CD4-positive, alpha-beta T cell treated with Interleukin-2 at 100 ng/mL for 4 hours (primary cell): ENCODE measurements at places on chromosomes 2 and 18.
A peak's percentile ranks its signal among the peaks of the same experiment; 100 is the strongest.

DNA sequence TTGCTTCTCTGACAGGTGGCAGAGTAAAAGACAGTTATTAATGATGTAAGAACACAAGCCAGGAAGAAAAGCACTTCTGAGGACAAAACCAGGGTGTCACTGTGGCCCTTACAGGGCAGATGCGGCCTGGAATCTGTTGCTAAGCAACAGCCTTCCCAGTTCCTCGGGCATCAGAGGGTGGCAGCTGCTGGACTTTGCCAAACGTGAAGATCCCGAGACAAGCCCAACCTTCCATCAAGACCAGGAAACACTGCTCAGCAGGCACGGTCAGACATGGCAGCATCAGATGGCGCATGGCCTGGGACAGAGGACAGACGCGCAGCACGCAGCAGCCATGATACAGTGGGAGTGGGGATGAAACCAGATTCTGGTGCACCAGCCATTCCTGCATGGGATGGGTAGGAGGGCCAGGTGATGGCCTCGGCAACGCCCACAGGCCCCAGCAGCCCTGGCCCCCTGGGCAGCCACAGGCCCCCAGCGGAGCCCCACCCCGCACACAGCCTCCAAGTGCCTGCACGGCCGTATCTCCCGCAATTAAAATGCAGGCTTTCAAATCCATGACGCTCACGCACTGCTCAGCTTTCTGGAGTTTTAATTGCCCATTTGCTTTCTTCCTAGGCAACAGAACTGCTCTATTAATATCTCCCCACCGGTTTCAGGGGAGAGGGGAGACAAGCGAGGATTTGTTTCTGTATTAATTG is 89.0 kb downstream of the EIPR1 start:
- no peak for DNase-seq

- no peak for DNase-seq
Observed at GRCh38 chr18:33022370-33022769, 249.5 kb upstream of the KLHL14 start.

GRCh38 chr2:20418519-20418918 is 28.4 kb upstream of the RHOB start:
- DNase-seq, result no peak

DNA sequence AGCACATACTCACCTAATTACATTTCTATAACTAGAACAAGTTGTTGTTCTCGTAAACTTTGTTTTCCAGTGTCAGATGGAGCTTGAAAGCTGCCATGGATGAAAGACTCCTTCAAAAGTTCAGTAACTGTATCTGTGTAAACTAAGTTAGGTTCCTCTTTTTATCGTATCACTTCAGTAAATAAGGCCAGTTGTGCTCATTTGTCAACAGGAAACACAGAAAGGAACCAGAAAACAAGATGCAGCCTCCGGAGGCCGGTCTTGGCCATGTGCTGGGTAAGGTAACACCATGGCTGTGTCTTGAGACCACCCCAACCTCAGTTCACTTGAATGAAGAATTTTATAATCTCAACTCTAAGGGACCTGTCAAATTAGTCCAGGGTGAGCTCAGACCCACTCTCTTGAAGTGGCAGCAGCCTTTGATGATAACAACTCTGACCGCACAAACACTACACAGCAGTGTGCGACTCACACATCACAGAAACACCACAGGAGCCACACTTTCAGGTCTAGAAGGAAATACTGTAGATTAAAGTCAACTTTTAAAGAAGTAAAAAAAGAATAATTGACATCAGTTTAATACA is 213.8 kb downstream of the AFF3 start:
- DNase-seq, result no peak

DNA sequence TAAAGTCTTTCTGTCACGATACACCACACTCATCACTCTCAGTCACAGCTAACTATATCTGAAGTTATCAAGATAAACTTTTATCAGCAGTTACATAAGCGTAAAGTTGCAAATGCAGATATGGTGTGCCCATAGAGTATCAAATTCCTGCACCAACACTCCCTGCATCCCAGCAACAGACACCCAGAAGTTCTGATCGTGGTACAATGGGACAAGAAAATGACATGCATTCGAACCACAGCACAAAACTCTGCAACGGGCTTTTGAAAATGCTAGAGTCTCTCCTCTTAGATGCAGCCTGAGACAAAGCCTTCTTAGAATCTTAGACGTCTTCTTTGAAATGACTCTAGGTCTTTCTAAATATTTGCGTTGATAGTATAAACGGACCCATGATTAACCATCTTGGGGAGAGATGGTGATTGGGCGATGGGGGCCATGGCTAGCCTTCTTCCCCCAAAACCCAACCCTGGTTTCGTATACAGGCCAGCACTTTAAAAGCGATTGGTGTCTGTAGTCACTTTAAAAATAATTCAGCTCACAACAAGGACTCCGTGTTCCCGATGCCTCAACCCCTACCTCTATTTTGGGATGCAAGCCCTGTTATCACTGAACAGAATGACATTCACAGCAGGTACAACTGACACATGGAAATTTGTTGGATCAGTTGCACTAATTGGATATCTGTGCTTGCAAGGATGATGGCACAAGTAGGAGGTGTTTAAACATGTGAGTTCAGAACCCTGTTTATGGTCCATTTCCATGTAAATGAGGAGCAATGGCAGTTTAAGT is 286.6 kb downstream of the MYT1L start:
- no peak for DNase-seq

- DNase-seq, result no peak
Observed at GRCh38 chr18:35968278-35968880, 4.1 kb upstream of the RMP24 start.

DNA sequence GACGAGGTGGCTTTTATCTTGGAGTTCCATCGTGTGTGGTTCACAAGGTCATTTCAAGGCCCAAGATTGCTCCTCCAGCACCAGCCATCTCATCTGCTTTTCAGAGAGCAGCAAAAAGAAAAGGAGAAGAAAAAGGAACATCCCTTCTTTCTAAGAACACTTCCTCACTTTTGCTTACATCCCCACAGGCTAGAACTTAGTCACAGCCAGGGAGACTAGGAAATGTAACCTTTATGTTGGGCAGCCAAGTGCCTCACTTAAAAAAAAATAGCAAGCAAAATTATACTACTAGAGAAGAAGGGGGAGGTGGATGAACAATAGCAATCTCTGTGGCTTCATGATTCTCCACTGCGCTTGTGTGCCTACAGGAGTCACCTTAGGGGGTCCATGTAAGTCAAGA is 141.8 kb downstream of the SMAD2 start:
- no peak for DNase-seq

- DNase-seq, result no peak
Observed at GRCh38 chr18:47512726-47513435, 261.4 kb upstream of the SKOR2 start.

- DNase-seq, result no peak
Observed at GRCh38 chr2:5660591-5660990, 31.6 kb upstream of the SOX11 start.

GRCh38 chr2:10338270-10339188 is 35.8 kb downstream of the HPCAL1 start:
- DNase-seq, result no peak

GRCh38 chr2:136116813-136117390 is 1.0 kb downstream of the CXCR4 start:
- DNase-seq, result peak; percentile 80

GRCh38 chr2:138455691-138456090 is 45.9 kb upstream of the SPOPL start:
- DNase-seq, result no peak

DNA sequence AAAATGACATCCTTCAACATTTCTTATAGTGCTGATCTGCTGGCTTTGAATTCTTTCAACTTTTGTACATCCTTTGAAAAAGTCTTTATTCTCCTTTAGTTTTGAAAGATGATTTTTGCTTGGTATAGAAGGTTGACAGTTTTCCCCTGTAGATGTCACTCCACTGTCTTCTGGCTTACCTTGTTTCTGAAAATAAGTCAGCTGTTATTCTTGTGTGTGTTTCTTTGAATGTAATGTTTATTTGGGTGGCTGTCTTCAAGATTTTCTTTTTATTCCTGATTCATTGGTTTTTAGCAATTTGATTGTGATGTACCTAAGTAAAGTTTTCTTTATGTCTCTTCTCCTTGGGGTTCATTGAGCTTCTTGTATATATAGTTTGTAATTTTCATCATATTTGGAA is 47.6 kb downstream of the ACTR3 start:
- DNase-seq, result no peak

DNA sequence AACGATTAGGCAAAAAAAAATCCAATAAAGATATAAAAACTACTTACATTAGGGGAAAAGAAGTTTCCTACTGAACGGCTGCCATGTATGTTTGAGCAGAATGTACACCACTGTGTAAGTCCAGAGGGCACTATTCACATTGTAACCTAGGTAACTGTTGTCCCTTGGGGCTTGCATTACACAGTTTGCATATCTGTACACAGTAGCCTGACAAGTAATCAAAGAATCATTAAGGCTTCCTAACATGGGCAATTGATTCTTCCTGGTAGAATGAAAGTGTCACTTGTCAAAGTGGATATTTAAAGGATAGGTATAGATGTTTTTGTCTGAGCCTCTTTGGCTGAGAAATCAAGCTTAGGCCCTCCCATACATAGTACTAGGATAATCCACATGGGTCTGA is 39.1 kb downstream of the PLEK start:
- DNase-seq, result no peak

DNA sequence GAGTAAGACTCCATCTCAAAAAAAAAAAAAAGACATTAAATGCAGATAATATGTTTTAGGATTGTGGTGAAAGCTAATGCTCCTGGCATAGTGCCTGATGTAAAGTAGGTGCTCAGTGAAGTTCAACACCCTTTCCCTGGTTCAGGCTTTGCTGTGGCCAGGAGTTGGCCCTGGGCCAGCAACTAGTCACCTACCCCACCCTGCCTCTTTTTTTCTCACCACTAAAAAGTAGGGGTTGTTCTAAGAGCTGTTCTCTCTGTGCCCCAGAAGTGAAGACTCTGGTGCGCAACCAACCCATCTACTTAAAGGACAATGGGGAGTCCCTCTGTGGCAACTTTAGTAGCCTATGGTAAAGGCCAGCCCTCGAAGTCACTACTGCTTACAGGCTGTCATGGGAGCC is 75.9 kb downstream of the DNMT3A start:
- peak; percentile 67 for DNase-seq

DNA sequence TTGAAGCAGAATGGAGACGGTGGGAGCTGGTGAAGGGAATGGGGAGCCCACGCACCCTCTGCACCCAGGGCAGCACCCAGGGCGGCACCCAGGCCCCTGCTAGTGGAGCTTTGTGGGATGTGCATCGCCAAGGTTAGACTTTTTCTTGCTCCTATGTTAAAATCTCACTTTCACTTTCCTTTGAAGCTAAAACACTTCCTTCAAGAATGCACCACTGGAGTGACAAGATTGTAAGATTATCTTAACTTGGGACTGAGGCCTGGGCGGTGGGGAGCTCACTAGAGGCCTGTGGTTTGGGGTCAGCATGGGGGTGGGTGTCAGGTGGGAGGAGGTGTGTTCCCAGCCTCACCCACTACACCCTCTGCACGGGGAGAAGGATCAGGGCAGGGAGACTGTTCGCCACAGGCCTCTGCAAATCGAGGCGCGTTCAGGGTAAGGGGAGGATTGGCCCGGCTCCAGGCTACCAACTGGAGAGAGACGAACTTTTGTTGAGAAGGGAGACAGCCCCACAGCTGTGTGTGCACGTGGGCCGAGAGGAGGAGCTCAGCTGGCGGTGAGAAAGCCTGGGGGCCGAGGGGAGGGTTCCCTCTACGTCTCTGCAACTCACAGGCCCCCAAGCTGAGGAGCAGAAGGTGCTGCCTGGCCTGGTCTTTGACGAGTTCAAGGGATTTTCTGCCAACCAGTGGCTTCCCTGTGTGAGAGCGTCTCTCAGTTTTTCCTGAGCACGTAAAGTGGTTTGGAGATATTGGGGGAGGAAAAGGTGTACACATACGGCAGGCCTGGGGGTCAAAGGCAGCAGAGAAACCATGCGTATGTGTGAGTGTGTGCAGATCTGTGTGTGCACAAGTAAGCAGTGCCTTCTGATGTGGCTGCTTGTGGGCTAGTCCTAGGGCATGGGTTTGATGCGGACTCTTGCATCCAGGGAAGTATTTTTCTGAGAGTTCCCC is 147.7 kb downstream of the KLHL29 start:
- DNase-seq, result peak; percentile 16

DNA sequence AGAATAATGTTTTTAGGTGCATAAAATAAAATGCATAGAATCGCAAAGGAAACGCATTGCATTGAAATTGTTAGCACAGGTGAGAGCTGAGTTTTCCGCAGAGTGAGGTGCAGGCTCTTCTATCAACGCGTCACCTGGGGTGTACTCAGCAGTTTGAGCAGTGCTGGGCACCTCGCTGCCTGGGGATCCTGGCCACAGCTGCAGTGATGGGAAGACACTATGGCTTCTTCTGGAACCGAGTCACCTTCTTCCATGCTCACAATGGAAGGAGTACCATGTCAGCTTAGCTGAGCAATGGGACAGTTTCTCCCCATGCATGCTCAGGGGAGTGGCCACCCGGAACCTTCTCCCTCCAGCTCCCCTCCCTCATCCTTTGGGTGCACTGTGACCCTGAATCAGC is 95.4 kb upstream of the OTOS start:
- no peak for DNase-seq

DNA sequence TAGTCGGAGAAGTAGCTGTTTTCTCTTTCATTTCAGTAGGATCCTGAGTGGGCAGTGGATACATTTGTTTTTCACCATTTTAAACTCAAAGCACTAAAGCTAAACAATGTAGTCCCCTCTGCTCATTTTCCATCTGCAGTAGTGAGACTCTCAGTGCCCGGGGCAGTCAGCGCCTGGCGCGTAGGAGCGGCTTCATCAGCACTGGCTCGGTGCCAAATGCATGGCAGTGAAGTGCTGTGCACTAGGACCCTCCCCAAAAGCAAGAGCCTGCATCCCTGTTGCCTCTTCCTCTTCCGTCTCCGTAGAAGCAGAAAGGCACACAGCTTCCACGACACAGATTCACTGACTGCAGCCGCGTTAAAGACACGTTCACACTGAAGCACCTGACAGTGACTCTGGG is 19.0 kb upstream of the ESPNL start:
- DNase-seq, result no peak

GRCh38 chr18:80046961-80047541 is 12.8 kb downstream of the RBFA start:
- DNase-seq, result no peak

- DNase-seq, result no peak
Observed at GRCh38 chr18:2522112-2522511, 49.2 kb downstream of the METTL4 start.

GRCh38 chr18:53796040-53796729 is 428.3 kb downstream of the MBD2 start:
- no peak for DNase-seq

DNA sequence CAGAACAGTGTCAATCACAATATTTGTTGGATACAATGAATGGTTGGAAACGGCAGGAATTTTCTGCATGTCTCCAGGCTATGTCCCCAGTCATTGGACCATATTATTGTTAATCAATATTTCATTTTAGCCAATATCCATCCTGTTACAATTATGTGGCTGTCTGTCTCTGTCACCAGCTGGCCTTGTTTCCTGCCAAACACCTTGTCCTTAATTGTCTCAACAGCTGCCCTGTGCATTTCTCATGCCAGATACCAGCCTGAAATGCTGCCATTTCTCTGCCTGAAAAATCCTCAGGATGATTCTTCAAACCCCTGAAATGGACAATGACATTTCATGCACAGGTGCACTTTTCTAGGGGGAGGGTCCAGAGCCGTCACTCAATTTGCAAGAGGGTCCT is 170.6 kb downstream of the ALPK2 start:
- DNase-seq, result no peak
